ENCODE measurements at places on chromosomes 2 and 18.
A peak's percentile ranks its signal among the peaks of the same experiment; 100 is the strongest.

GRCh38 chr2:172518995-172519394 is 36.9 kb upstream of the PDK1 start:
- DNase-seq, result no peak

DNA sequence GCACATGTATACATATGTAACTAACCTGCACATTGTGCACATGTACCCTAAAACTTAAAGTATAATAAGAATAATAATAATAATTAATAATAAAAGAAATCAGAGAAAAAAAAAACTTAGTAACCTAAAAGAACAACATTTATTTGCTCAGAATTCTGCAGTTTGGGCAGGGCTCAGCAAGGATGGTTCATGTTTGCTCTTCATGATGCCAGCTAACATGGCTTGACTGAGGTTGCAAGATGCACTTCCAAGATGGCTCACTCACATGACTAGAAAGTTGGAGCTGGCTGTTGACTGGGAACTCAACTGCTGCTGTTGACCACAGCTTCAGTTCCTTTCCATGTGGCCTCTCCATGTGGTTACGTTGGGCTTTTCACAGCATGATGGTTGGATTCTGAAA is 56.4 kb downstream of the KLHL29 start:
- DNase-seq, result no peak

GRCh38 chr18:59639821-59640220 is 57.4 kb downstream of the CCBE1 start:
- no peak for DNase-seq

GRCh38 chr2:58645017-58645416 is 403.9 kb upstream of the FANCL start:
- DNase-seq, result no peak

DNA sequence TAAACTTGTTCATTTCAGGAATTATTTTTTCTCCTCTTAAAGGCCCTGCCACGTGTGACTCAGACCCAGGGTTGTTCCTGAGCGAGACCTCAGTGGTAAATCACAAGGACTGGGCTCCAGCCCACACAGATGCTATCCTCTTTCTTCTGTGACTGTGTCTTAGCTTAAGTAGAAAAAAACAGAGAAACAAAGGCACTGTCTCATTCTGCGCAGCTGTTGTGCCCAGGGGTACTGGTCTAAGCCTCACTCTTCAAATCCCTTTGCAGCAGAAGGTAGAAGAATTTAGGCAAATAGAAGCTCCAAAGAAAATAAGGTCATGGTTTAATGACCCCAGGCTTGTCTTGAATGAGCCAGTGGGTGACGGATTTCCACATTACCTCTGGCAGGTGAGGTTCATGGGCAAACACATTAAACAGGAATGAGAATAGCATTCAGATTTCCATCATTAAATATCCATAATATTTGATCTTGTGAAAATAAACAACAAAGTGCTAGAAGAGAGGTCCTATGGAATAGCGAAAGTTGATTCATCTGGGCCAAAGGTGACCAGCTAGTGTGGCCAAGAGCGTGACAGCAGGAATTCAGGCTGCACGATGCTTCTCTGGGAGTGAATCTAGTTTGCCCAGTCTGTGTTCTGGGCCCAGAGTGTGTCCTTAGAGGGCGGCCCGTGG is 63.3 kb downstream of the LIPG start:
- DNase-seq, result no peak

DNA sequence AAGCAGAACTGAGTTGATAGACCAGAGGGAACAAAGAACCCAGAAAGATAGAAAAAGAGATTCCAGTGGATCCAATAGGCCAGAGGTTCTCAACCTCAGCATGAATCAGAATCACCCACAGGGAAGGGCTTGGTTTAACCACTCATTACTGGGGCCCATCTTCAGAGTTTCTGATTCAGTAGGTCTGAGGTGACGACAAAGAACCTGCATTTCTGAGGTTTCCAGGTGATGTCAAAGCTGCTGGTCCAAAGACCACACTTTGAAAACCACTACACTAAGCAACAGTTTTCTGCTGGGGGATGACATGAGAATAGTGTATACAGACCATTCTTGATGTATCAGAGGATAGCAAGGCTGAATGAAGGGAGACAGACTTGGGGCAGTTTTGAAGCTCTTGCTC is 296.9 kb upstream of the STON1 start:
- peak; percentile 8 for DNase-seq

DNA sequence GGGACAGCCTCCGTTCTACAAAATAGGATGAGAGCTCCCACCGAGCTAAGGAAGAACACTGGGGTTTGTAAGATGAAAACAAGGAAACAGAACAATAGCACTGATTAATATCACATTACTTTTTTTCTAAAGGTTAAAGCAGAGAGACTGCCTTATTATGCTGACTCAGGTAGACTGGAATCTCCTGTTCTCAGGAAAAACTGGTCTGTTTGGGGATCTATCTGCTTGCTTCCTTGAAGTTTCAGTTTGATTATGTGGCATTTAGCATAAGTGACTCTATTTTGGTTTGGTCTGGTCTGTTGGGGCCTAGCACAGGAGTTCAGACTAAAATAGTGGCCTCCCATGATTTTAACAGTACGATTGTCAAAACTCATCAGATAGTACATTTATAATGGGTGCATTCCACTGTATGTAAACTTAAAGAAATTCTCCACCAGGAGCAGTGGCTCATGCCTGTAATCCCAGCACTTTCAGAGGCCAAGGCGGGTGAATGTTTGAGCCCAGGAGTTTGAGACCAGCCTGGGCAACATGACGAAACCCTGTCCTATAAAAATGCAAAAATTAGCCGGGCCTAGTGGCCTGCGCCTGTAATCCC is 64.1 kb upstream of the NDUFV2 start:
- DNase-seq, result no peak

DNA sequence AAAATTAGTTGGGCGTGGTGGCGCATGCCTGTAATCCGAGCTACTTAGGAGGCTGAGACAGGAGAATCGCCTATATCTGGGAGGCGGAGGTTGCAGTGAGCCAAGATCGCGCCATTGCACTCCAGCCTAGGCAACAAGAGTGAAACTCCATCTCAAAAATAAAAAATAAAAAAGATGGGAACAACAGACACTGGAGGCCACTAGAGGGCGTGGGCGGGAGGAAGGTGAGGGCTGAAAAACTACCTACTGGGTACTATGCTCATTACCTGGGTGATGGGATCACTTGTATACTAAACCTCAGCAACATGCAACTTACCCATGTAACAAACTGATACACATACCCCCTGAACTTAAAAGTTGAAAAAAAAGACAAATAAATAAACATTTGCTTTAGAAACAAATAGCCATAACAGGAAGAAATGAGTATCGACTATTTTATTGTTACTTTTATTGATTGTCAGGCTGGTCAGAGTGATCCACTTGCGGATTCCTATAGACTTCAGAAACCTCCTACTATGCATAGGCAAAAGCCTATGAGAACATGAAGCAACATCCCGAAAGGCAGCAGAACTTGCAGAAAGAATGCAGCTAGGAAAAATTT is 61.0 kb downstream of the TMEM163 start:
- peak; percentile 25 for DNase-seq

DNA sequence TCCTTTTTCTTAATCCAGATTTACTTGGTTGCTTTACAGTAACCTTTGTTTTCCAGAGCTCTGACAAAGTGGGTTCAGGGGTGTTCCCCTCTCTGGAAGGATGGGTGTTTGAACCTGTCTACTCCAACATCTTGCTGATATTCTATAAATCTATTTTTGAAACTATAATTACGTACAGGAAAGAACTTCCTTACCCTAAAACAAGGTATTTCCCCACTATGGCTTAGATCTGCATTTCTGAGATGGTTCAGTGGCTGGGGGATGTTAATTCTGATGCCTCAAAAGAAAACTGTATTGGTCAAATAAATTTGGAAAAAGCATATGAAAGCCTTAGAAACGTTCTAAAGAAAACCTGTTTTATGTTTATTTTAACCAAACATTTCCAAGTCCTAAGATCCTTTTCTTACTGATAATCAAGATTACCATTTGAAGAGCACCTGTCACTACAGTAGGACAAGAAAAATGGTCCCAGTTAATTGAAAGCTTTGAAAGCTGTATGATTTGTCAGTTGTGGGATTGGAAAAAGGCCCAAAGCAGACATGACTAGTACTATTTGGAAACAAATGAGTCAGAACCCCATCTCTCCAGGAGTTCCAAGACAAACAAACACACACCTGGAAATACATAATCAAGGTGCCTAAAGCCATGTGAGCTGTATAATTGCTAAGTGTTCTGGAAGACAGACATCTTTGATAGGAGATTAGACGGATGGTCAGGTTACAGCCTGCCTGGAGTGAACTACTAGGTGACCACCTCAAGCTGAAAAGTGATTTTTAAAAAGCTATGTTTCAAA is 57.5 kb downstream of the KDM3A start:
- no peak for DNase-seq

DNA sequence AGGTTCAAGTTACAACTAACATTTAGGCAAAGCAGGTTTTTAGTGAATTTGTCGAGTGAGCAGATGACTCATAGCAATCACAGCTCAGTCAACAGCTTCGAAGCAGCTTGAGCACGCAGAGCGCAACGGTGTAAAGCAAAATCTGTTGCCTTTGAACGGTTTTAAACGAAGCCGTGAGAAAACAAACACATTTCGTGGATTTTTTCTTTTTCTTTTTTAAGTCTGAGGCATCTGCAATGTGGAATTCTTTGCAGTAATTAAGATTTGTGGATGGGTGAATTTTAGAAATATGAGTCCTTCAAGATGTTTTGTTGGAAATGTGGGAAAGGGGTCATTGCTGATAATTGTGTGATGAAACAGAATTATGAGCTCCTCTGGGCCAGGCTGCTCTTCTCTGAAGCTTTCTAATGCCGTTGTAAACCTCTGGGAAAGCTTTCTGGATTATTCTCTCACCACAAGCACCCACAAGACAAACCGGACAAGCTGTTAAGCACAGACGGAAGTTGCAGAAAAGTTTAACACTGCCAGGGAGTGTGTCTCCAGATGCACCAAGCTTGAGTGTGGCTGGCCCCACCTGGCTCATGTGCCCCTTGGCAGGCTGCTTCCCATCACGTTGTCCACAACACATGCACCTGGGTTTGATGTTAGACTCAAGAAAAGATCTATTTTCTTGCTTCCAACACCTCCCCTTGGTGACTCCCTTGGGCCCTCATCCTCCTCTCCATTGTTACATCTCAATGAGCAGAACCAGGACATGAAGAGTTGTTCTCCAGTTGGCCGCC is 224.7 kb downstream of the ACKR3 start:
- DNase-seq, result no peak

DNA sequence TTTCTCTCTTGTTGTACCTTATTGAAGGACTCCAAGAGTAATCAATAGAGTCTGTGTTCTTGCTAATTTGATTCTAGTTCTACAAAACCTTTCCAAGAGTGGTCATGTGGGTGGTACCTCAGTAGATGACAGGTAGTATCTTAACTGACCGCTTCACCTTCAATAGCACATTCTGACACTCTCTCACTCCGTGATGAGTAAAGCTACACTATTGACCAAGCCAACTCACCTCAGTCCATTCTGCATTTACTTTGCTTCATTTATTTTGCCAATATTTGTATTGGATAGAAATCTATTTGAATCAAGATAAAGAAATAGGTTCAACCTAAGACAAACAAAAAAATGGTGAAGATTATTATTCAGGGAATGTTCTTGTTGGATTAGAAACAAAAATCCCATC is 1869.6 kb upstream of the CELF4 start:
- DNase-seq, result no peak

- DNase-seq, result no peak
These were observed 1115.3 kb downstream of the LRP1B start for GRCh38 chr2:141015341-141016047.

DNA sequence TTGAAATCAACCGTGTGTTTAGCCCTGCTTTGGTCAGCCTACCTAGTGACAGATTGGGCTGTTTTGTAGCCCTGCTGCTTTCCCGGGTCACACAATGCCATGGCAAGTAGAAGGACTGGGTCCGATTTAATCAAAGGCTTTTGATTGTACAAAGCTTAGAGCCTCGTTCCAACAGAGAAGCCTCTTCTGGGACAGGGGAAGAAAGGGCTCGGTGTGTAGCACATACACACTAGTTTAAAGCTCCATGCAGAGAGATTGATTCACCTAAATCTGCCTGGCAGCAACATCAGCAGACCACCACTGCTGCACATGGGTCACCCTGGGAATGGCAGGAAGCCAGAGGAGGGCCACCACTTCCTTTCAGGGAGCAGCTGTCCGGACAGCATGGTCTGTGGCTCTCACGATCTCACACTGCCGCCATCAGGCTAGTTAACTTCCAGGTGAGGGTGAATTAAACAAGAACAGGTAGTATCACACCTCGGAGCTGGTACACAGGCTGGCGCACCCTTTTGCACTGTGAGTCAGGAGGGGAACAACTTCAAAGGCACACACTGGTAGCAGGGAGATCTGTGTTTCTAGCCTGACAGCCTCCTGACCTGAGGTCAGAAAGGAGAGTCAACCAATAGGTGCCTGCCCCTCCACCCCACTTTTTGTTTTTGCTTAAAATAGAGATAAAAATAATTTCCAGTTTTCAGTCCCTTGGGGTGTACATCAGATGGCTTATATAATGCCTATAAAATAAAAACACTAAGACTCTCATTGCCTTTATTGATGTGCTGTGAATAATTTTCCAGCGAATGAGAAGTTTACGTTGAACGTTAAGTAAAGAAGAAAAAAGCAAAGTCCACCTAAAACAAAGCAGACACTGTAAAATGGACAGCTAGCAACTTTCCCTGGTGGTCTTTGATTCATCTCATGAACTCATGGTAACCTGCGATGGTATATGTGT is 108.5 kb downstream of the CDCA7 start:
- DNase-seq, result no peak

- no peak for DNase-seq
These were observed 68.8 kb downstream of the RAPGEF4 start for GRCh38 chr2:172804423-172804822.

- no peak for DNase-seq
These were observed 1.4 kb upstream of the UXS1 start for GRCh38 chr2:106195456-106195855.

- no peak for DNase-seq
These were observed 27.0 kb downstream of the TFPI start for GRCh38 chr2:187527262-187527661.

DNA sequence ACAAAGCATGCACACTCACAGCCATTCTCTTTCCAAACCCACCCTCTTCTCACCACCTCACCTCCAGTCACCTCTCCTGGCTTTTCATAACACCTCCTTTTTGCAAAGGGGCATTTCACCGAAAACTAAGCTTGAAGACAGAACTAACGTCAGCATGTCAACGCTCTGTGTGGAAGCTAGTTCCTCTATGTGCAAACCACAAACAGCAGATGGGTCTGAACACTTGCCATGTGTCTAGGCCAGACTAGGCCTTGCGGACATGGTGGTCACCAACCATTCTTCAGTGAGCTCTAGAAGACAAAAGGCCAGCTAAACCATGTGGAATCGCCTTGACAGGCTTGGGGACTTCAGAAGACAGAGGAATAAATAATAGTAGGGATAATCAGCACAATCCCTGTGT is 148.5 kb downstream of the TXNL1 start:
- DNase-seq, result no peak

GRCh38 chr2:150572961-150573395 is 85.5 kb upstream of the RND3 start:
- DNase-seq, result no peak

- DNase-seq, result no peak
These were observed 71.4 kb upstream of the THSD7B start for GRCh38 chr2:136693966-136694365.

All from stimulated activated CD4-positive, alpha-beta T cell treated with anti-CD3 and anti-CD28 coated beads, Interleukin-12 subunit alpha, Interleukin-12 subunit beta, amount 100 ng/mL, for 48 hours (primary cell).